ENCODE measurements at places on chromosomes 5 and 9.

- DNase-seq: no peak
Observed at GRCh38 chr9:93115486-93116071, 18.5 kb downstream of the NINJ1 start.

- no peak for DNase-seq
Observed at GRCh38 chr5:35212122-35212982, 17.9 kb downstream of the PRLR start.

GRCh38 chr5:68383888-68384310 is 168.3 kb downstream of the PIK3R1 start:
- DNase-seq: no peak

GRCh38 chr9:127077644-127077946 is 44.8 kb downstream of the ANGPTL2 start:
- DNase-seq: no peak

DNA sequence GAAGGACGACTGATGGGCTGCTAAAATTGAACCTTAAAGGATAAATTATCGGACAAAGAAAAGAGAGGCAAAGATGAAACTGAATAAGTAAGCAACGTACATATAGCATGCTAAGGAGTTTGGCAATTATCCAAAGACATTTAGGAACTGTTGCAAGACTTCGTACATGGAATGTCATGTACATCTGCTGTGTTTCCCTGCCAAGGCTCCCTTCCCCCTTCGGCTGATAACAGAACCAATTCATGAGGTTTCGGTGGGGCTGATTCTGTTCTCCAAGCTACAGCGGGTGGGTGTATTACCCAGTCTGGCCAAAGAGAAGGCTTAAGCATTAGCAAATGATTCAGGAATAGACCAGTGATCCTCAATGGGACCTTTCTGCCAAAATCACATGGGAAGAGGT is 190.9 kb upstream of the FREM1 start:
- no peak for DNase-seq

DNA sequence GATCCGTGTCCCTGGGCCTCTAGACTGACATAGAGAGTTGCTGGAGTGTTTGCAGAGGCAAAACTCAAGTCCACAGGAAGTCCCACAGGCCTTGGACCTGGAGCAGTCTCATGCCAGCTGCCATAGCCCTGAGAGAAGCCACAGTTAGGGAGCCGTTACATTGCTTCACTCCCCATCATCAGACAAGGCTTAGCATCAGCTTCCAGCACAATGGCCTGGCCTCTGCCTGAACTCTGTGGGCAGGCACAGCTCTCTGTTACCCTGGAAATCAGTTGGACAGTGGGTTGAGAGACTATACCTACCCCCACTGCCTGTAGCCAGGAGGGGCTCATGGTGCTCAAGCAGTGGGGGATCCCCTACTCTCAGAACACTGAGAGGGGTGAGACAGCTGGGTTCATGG is 16.2 kb upstream of the C9orf72 start:
- no peak for DNase-seq
